Right atrium auricular region (tissue), 2 donors: ENCODE measurements at places on chromosomes 3 and 15. TPM values are rescaled to one million over a fixed set of nuclear protein-coding genes. Genes with fewer than 3 reads are reported as not detected.

TNFAIP8L3 gene
- total RNA-seq: 7.7 TPM

NUP210 gene
- total RNA-seq: 4.4 TPM

DNA sequence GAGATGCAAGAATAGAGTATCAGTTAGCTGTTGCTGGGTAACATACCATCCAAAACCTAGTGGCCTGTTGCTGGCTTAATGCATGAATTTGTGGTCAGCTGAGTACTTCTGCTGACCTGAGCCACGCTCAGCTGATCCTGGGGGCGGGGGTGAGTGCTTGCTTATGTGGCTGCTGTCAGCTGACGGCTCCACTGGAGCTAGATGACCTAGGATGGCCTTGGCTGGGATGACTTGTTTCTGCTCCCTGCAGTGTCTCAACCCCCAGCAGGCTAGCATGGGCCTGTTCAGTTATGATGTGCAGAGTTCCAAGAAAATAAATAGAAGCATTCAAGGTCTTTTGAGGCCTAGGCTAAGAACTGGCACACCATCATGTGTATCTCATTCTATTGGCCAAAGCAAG, 63.9 kb downstream of the FBLN2 start:
- DNase-seq: peak; percentile 68
- H3K27ac ChIP-seq: no peak overlapping the region
- peaks cover 47% of the 10 kb centered on the region for H3K36me3 ChIP-seq
- no peaks in the 10 kb centered on the region for H3K4me1 ChIP-seq
- no peak overlapping the region for H3K4me3 ChIP-seq

DNA sequence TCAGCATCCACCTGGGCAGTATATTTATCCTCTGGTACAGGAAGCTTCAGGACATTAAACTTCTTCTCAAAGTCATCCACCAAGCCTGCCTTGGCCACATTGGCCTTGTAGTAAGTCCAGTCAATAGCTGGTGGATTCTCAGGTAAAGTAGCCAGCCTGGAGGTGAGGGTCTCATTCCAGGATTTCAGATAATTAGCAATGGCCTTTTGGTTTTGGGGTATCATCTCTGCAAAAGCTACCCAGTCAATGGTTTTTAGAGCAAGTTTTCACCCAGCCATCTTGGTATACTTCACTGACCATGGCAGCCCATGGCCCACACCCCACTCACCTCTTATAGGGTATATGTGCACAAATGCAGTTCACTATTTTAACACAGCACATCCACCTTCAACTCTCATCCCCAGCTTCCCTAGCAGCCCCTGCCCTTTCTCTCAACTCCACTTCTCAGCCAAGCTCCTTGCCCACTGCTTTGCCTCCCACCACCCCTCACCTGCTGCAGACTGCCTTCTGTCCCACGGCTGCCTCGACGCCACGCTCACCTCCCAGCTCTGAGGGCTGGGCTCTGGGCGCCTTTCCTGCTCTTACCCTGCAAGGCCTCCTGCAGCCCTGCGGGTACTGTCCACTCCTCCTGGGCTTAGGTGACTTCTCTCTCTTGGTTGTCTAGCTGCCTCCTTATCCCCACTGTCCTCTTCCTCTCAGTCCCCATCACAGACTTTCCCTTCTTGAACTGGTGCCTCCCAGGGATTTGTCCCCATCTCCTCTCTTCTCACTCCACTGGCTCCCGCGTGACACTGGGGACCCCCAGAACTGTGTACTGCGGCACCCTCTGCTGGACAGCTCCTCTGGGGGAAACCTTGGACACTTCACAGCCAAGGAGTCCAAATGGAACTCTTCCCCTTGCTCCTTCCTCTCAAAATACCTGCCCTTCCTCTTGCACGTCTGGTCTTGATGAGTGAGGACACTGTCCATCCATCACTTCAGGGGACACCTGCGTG, 1.7 kb upstream of the TGM5 start:
- DNase-seq: peak; percentile 55
- H3K4me3 ChIP-seq: no peak overlapping the region
- no peaks in the 10 kb centered on the region for H3K36me3 ChIP-seq
- no peaks in the 10 kb centered on the region for H3K27me3 ChIP-seq
- peaks cover 5% of the 10 kb centered on the region for H3K4me1 ChIP-seq

DNA sequence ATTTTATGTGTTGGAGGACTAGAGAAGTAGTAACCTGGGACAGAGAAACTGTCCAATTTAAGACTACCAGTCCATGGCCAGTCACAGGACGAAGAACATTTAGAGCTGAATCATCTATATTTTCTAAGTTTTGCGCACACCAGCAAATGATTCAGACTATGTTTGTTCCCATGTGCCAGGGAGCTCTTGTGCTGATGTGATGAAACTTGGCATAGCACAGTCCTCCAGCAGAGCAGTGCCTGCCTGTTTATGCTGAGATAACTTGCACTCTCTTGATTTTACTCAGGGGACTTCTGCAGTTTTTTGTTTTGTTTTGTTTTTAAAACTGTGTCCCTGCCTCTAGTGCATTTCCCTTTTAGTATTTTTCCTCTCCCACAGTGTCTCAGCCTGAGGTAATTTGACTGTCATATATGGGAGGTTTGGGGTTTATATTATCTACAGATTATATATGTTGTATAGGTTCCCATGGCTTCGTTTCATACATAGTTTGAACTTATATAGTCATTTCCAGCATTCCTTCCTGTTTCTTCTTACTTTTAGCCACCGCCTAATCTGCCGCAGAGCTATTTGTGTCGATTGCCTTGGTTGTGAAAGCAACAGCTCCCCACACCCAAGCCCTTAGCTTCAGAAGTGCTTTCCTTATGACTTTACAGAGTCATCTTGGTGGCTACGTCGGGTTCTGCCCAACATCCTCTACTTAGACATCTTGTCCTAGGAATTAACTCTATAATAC, 45.5 kb downstream of the PPM1L start:
- peak overlapping the region; percentile 86 for H3K27ac ChIP-seq
- H3K4me3 ChIP-seq: no peak overlapping the region
- peak; percentile 74 for DNase-seq

DNA sequence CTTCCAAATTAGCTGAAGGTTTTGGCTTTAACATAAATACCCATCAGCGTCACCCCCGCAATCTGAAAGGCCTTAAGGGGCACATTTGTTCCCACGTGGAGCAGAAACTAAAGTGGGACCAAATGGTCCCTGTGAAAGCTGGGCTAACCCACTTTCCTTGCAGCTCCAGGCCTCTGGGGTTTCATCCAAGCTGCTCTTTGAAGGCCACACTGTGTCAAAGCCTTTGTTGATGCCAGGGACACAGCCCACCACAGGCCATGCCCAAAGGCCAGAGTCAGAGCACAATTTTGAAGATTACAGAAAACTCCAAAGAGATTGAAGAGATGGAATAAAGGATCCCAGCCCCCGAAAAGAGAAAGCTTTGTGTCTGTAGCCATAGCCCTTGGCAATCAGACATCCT, 2.7 kb upstream of the ADPGK start:
- H3K27ac ChIP-seq: no peak overlapping the region
- H3K4me1 ChIP-seq: peaks cover 24% of the 10 kb centered on the region
- H3K36me3 ChIP-seq: no peaks in the 10 kb centered on the region
- H3K4me3 ChIP-seq: no peak overlapping the region
- H3K27me3 ChIP-seq: no peaks in the 10 kb centered on the region

DNA sequence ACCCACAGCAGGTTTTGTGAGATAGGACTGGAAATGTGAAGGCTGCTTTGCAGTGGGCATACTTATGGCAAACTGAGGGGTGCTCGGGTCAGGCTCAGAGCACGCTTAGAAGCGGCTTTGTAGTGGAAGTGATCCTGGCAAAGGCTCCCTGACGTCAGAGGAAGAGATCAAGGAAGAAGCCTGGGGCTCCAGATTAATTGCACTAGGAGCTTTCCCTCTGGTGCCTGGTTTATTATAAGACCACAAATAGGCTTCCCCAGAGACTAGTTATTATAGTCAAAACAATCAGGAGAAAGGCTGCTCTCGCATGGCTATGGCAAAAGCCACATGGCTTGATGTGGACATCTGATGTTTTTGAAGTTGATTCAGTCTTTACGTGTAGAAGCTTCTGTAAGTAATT, 515.1 kb downstream of the GABRG3 start:
- no peaks in the 10 kb centered on the region for H3K36me3 ChIP-seq
- no peaks in the 10 kb centered on the region for H3K4me1 ChIP-seq
